T-cell (primary cell): ENCODE measurements at places on chromosomes 16 and 17.
A peak's percentile ranks its signal among the peaks of the same experiment; 100 is the strongest.

GRCh38 chr16:17138801-17139200 is 332.0 kb downstream of the XYLT1 start:
- no peak for DNase-seq

- DNase-seq = no peak
These were observed 129.2 kb upstream of the MYOCD start for GRCh38 chr17:12536472-12536871.

DNA sequence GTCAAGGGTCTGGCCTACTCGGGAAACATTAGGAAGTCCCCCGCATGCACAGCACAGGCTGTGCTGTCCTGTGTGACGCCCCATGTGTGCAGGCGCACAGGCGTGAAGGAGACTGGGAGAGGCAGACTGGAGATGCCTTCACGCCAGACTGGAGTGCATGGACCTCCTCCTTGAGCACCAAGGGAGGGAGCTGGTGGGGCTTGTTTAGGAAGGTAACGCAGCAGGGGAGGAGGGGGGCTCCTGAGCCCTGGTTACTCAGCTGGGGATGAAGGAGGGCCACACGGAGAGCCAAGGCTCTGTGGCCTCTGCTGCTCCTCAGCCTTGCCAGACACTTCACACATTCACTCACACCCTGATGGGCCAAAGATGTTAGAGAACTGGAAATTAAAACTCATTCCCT is 7.7 kb downstream of the HSDL1 start:
- no peak for DNase-seq

DNA sequence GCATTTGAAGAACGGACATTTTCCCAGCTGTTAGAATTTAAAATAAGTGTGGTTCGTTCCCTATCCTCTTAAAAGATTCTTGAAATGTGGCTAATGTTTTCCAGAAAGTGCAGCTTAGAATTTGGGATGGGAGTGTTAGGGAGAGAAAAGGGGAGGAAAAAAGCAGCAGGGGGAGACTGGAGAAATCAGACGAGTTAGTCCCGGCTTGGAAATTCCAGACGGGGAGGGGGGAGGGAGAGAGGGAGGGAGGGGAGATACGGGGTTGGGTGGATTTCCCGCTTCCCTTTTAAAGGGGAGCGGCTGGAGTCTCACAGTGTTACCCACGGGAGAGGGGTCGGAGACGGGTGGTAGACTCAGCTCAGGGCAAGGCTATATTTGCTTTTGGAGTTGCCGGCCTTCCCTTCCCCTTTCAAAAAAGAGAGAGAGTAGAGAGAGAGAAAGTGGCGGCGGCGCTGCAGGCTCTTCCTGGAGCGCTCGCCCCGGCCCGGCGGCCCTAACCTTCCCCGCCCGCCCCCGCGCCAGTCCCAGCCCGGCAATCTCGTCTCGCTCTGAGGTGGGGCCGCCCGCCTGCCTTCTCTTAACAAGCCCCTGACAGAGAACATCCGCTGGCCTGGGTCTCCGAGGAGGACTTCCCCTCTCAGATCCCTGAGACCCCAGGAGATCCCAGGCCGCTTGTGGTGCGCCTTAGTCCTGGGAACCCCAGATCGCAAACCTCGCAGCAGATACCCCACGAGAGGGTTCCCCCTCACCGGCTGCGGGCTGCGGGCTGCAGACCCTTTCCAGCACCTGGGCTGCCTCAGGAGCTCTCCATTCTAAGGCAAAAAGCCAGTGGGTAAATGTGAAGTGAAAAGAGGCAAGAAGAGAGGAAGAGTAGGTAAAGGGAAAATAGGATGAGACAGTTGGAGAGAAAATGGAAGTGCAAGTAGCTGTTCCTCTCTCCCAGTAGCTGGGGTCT is 6.6 kb downstream of the IGF2BP1 start:
- DNase-seq = no peak

GRCh38 chr16:24753000-24753399 is 23.5 kb downstream of the TNRC6A start:
- no peak for DNase-seq

GRCh38 chr16:63461248-63461841 is 1425.1 kb upstream of the CDH8 start:
- DNase-seq = no peak

- no peak for DNase-seq
These were observed 12.1 kb upstream of the CBX8 start for GRCh38 chr17:79808763-79809529.

DNA sequence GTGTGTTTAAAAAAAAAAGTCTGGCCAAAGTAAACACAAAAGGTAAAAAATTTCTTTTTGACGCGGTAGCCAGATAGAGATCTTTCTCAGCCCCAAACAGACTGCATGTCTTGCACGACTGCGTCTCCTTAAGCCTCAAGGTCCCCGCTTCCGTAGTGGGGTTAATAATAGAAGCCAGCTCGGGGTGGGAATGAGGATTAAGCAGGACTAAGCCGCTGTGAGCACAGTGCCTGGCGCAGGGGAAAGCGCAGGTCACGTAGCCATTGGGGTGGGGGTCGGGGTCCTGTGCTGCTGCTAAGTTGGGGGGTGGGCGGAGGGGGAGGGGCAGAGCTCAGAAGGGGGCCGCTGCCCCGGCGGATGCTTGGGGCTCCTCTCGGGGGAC is 521 bp downstream of the GGA2 start:
- peak; percentile 12 for DNase-seq

DNA sequence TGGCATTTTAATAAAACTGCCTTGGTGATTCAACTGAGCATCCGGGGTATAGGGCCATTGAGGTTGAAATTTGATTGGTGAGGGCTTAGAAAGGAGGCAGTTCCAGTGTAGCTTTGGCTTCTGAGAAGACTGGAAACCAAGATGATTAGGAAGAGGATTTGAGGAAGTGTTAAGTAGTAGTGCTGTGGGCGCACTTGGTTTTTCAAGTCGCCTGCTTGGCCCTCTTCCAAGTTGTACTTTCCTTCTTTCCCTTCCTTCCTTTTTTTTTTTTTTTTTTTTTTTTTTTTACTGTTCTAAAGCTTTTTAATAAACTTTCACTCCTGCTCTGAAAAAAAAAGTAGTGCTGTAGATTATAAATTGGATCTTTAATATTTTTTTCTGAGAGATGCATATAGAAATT is 320.5 kb downstream of the UTP18 start:
- no peak for DNase-seq

- no peak for DNase-seq
These were observed 66.1 kb downstream of the BCAS3 start for GRCh38 chr17:60743799-60744198.

GRCh38 chr16:55779402-55780094 is 53.3 kb downstream of the CES1 start:
- no peak for DNase-seq

GRCh38 chr16:73154063-73154870 is 106.3 kb upstream of the ZFHX3 start:
- DNase-seq = no peak

DNA sequence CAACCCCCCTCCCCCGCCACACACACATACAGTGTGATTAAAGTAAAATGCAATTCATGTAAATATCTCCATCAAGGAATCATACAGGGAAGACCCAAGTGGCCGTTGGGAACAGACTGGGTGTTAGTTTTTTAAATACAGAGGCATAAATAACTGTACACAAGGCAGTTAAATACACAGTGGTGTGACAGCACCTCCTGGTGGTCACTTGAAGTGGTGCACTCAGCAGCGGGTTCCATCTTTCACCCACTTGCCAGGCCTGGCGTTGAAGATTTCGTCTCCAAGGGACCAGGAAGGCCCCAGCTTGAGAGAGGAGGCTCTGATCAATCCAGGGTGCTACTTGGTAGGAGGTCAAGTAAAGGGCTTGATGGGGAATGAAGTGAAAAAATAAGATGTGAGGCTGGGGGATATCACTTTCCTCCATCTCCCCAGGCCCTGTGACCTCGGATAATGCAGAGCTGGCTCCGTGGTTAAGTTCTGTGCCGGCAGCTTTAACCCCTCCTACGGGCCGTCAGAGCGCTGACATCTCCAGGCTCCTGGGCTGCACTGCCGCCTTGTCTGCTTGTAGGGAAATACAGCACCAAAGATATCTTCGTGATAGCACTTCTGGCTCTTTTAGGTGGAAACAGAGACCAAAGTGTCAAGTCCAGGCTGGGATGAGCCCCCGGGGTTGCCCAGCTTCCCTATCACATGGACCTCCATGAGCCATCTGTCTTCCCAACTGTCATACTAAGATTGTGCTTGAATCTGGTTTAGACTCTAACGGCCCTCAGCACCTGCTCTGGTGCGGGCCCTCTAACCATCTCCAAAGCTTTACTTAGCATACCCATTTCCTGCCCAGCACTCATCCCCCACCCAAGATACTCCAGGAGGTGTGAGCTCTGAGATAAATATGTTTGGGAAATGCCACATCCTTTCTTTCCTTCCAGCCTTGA is 20.7 kb downstream of the LGALS9 start:
- peak; percentile 49 for DNase-seq

DNA sequence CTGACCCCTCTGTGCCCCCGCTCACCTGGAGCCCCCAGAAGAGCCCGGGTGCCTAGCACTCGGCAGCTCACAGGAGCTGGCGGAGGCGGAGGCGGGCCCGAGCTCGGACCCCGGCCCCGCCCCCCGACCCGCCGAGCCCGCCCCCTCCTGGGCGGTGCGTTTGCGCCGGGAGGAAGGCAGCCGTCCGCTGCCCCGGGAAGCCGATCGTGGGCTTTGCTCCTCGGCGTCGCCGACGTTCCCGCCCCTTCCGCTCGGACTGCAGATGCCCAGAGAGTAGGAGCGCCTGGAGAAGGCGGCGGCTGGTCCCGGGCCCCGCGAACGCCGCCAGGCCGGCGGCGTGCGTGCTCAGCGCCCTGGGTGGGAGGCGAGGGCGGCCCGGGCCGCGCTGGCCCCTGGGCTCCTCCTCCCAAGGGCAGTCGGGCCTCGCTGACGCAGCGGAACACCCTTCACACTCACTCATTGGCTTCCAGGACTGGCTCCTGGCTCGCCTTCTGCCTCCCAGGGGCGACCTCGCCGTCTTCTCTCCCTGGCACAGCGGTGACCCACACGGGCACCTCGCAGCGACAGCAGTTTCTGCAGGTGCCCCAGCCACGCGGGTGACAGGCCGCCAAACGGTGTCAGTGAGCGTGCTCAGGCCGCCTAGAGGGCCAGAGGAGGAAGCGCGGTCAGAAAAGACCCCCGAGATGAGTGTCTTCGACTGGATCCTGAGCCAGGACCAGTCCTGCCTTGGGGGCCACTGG is at the start of gene PLSCR3:
TSS of gene PLSCR3 (minus strand) at position 74 of the 740 bp plus-strand sequence. CDS start 415 bp downstream, outside the sequence.
- peak; percentile 76 for DNase-seq

DNA sequence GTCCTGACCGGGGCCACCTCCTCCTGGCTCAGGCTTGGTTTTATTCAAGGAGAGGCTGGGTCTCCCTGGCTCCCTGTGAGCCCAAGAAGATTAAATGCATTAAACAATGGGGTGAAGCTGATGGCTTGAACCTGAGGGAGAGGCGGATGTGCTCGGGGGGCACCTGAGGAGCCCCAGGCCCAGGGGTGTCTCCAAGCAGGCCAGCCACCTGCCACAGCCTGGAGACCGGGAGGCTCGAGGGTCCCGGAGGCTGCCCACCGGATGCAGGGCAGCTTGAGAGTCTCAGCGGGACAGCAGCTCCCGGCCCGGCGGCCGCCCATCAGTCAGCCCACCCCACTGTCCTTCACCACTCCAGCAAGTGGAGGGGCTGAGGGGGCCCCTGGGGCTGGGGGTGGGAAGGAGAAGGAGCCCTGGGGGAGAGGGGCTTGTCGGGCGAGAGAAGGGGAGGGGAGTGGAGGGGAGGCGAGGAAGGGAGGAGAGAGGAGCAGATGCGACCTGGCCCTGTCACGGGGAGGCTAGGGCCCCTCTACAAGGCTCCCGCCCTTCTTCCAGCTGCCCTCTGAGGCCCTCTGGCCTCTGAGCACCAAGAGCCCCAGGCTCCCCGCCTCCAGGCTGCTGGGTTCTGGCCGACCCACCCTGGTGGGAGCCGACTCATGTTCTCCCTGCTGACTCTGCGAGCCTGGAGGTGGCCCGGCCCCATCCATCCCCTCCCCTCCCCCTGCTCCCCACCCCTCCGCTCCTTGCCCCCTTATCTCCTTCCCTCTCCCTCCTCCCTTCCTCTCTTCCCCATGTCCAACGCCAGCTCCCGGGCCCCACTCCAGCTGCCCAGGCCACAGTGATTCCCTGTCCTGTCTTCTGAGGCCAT is 13.2 kb downstream of the CD7 start:
- no peak for DNase-seq

DNA sequence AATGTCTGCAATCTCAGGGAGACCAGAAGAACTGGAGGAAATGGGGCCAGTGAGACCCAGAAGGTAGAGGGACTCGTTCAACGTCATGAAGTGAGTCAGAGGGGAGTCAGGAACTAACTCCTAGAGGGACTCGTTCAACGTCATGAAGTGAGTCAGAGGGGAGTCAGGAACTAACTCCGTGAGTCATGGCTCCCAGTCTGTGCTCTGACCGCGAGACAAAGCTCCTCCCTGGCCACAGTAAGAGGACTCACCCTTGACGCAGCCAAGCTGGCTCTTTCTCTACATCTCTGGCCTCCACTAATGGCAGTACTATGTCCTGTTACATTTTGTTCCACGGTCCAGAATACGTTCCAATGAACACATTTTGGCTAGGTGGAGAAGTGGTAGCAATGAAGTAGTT is 902.5 kb downstream of the KCNJ2 start:
- no peak for DNase-seq

- DNase-seq = no peak
These were observed 2.5 kb upstream of the LDHD start for GRCh38 chr16:75118943-75119539.

DNA sequence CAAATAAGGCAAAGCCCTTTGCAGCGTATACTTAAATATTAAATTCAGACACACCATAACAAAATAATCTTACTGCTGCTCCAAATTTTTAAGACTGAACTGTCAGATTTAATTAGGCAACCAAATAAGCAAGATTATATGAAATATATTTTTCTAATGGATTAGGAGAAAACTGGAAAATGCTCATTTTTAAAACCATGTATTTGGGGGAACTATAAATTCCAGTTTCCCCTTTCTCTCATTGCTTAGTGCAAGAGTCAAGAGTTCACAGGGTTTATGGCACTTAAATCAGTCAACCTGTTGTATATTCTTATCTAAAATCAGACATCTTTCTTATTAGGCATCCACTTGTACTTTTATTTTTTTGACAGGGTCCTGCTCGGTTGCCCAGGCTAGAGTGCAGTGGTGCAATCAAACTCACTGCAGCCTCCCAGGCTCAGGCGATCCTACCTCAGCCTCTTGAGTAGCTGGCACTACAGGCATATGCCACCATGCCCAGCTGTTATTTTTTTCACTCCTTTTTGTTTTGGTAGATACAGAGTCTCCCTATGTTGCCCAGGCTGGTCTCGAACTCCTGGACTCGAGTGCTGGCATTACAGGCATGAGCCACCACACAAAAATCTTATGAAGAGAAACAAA is 2.1 kb upstream of the KANSL1 start:
- DNase-seq = no peak

DNA sequence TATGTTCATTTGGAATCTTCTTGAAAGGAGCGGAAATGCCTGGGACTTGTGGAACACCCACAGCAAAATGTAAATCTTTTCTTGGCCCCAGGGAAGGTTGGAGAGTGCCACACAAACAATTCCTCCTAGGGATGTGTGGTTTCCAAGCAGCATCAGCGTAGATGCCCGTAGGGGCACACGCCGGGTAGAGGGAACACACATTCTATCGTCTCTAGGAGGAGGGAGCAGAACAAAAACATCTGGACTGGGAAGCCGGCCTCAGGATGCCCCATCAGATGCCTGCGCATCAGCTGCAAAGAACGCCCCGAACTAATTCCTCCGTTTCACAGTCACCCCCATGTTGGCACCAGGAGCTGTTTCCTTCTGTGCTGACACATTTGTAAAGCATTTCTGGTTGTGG is 357.9 kb upstream of the ZFHX3 start:
- DNase-seq = no peak

- no peak for DNase-seq
These were observed 30.5 kb downstream of the IQCK start for GRCh38 chr16:19748389-19749168.
